ENCODE measurements at places on chromosomes 6 and 20. TPM values are rescaled to one million over a fixed set of nuclear protein-coding genes. Genes with fewer than 3 reads are reported as not detected.

Gene CGA
- not detected for total RNA-seq

Gene SF3B5
- total RNA-seq: 167 TPM

DNA sequence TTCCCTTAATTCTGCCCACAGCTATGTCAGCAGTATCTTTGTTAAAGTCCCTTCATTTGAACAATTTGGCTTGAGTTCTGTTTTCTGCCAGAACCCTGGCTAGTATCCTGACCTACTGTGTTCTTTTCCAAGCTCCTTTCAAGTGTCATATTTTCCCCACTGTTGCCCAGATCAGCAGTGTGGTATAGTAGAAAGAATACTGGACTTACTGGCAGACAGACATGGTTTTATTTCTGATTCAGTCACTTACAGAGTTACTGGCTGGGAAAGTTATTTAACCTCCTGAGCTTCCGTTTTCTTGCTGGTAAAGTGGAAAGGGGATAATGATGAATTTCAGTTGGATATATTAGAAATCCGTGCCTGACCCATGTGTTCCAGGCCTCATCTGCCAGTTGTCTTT is 39.8 kb upstream of the RAB23 start:
- DNase-seq: no peak

- DNase-seq: peak; percentile 50
These were observed 10.4 kb downstream of the SRC start for GRCh38 chr20:37356387-37356786.

DNA sequence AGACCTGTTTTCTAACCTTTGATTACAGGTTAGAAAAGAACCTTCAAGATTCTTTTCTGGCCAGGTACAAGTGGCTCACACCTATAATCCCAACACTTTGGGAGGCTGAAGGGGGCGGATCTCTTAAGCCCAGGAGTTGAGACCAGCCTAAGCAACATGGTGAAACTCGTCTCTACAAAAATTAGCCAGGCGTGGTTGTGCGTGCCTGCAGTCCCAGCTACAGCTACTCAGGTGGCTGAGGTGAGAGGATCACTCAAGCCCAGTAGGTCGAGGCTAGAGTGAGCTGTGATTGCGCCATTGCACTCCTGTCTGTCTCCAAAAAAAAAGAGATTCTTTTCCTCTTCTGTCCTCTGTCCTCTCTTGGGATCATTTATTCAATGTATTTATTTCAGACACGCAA is 14.5 kb downstream of the PPIL1 start:
- DNase-seq: no peak

DNA sequence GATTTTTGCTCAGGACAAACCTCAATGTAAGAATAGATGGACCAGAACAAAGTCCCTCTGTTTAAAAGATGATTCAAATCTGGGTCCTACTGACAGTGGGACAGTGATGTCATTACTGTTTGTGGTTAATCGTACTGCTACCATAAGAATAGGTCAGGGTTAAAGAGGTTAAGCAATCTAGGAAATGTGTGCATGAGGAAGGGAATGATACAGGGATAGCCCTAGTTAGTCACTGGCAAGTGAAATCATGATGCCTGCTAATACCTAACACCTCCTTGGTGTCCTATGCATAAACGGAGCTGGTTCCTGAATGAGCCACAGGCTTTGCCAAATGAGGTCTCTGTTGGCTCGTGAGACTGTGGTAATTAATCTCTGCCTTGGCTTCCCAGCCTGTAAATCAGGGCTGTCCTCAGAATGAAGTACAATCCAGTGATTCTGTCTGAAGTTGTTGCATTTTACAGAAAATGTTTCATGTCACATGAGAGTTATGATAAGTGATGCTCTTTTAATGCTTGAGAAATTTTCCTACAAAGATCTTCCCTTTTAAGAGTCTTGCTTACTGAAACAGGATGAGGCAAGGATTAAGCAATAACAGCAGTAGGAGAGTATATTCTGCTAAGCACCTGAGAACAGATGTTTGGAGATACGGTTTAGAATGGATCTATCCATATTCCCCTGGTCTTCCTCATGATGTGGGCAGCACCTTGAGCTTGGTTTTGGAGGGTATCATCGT is 3.8 kb downstream of the MEP1A start:
- no peak for DNase-seq
